ENCODE measurements at places on chromosomes 13 and 19. TPM values are rescaled to one million over a fixed set of nuclear protein-coding genes. Genes with fewer than 3 reads are reported as not detected.

DNA sequence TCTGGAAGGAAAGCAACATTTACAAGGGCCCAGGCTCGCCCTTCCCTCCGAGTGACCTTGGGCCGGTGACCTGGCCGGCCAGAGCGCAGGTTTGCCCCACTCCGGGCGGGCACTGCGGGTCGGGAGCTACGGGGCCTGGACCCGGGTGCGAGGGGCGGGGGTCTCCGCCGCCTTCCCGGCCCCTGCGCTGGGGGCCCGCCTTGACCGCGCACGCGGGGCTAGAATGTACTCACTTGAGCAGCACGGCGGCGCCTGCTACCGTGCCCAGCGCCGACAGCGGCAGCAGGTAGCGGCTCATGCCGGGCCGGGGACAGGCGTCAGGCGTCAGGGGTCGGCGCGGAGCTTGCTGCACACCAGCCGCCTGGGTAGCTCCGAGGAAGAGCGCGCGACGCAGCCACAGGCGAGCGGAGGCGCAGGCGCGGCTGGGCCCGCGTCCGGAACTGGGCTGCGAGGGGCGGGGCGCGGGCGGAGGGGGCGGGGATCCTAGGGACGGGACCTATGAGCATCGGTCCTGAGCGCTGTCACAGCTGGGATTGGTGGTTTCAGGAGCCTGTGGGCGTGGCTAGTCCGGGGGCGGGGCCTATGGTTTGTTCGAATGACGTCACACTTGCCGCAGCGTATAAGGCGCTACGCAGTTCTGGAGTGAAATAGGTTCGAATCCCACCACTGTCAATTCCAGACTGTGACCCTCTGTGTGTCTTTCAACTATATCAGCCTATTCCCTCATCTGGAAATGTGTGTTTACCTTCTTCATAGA, at the start of gene RDH13:
Gene RDH13, minus strand, starts transcription at position 414 of the 757 bp plus-strand sequence. Its CDS starts 116 bp downstream, at position 298.
- H3K36me3 ChIP-seq = peaks cover 14% of the 10 kb centered on the region
- peak within 1 kb of the TSS; percentile 61 for H3K27ac ChIP-seq
- peaks cover 9% of the 10 kb centered on the region for H3K4me1 ChIP-seq
- peak within 1 kb of the TSS; percentile 79 for H3K4me3 ChIP-seq
- peak; percentile 100 for DNase-seq
- peaks cover 23% of the 10 kb centered on the region for H3K27me3 ChIP-seq

The STX10 gene
- total RNA-seq = 71.4 TPM

- no peak overlapping the region for H3K27ac ChIP-seq
- no peaks in the 10 kb centered on the region for H3K27me3 ChIP-seq
- H3K36me3 ChIP-seq = peaks cover 36% of the 10 kb centered on the region
- H3K4me1 ChIP-seq = no peaks in the 10 kb centered on the region
- DNase-seq = no peak
These were observed 17.9 kb downstream of the ALG5 start for GRCh38 chr13:36981156-36981743.

The KLK3 gene
- total RNA-seq = not detected

GRCh38 chr19:13118424-13119193, 545 bp downstream of the NACC1 start:
- peak overlapping the region; percentile 73 for H3K27ac ChIP-seq
- peak overlapping the region; percentile 80 for H3K4me3 ChIP-seq
- H3K36me3 ChIP-seq = peaks cover 21% of the 10 kb centered on the region
- H3K4me1 ChIP-seq = peaks cover 49% of the 10 kb centered on the region

DNA sequence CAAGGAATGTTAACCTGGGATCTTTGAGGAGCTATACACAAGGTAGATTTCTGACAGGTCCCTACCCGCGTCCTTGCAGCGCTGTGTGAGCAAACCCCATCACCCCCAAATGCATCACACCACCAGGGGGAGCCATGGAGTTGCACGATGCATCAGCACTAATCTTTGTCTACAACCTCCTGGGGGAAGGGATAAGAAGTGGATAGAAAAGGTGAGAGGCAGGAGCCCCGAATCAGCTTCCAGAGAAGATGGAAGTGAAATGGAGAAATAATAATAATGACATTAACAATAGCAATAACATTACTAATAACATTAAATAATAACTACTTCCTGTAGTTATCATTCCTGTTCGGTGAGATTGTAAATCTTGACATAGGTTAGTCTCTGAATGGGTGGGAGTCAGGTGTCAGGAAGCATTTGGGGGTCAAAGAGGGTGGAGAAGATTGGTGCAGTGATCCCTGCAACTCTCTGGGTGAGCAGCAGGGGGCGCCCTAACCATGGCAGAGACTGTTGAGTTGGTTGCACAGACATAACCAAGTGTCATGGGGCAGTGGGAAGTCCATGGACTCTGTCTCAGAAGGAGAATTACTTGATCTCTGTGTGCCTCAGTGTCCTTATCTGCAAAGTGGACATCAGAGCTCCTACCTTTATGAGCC, 16.5 kb downstream of the SIGLEC7 start:
- peak; percentile 90 for DNase-seq
- no peak overlapping the region for H3K27ac ChIP-seq
- no peaks in the 10 kb centered on the region for H3K36me3 ChIP-seq
- H3K4me1 ChIP-seq = peaks cover 5% of the 10 kb centered on the region

The ELSPBP1 gene
- not detected for total RNA-seq

The LSR gene
- 10.0 TPM for total RNA-seq

DNA sequence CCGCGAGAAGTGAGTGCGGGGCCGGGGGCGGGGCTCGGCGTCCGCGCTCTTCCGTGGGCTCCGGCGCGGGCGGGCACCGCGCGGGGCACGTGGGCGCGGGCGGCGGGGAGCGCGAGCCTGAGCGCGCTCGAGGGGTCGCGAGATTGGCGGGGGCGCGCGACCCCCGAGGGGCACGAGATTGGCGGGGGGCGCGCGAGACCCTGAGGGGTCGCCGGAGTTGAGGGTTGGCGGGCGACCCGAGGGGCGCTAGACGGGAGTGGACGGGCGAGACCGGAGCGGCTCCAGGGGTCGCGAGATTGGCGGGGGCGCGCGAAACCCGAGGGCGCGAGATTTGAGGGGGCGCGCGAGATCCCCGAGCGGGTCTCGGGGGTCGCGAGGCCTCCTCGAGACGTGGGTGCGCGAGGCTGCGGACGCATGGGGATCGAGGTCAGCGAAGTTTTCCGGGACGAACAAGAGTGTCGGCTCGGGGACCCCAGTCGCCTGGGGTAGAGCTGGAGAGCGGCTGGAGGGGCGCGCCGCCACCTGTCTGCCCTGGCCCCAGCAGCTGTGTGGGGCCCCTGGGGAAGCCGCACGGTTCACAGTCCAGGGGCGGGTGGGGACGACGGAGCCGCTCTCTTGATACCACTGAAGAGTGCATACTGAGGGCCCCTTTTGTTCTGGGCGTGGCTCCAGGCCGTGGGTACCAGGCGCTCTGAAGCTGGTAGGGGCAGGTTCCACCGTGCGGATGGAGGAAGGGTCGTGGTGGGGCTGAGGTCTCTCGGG, 682 bp downstream of the SSBP4 start:
- peak; percentile 73 for DNase-seq
- H3K36me3 ChIP-seq = peaks cover 2% of the 10 kb centered on the region
- H3K27ac ChIP-seq = peak overlapping the region; percentile 80
